ENCODE measurements at places on chromosomes 3 and 15.

DNA sequence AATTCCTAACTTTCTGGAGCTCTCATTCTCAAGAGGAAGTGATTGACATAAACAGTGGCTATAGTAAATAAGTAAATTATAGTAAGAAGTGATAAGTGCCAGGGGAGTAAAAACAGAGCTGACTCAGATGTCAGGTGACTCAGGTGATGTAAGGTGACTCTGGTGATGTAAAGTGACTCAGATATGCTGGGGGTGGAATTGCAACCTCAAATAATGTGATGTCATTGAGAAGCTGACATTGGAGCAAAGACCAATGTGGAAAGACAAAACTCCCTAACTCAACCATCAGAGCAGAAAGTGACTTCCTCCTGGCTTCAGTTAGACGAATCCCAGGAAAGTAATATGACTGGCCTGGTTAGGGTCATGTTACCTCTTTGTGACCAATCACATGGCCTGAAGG, 144.2 kb upstream of the SNTN start:
- peaks cover 33% of the 10 kb centered on the region for H3K4me1 ChIP-seq
- H3K27me3 ChIP-seq = no peaks in the 10 kb centered on the region
- no peaks in the 10 kb centered on the region for H3K36me3 ChIP-seq
- no peak for DNase-seq
- no peak overlapping the region for H3K27ac ChIP-seq
- H3K4me3 ChIP-seq = no peak overlapping the region

DNA sequence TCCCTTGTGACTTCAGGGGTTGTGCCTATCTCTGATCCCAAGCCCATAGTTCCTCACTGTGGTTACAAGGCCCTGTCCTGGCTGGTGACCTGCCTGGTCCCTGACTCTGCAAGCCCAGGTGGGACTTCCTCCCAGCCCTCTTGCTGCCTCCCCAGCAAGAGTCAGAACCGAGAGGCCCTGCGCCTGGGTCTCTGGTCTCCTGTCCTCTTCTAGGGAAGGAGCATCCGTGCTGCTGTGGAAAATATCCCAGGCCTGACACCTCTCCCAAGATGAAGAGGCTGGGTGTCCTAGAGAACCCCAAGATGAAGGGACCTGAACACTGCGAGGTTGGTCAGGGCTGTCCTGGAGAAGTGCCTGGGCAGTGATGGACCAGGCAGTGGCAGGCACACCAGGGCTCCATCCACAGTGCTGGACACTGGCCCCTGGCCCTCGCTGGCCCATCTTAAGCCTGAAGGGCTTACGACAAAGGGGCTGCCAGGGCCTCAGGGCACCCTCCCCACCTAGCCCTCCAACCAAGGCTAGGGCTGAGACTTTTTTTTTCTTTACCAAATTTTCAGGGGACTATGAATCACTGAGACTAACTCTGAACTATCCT, 32.7 kb downstream of the PTH1R start:
- no peak for DNase-seq
- no peaks in the 10 kb centered on the region for H3K36me3 ChIP-seq
- no peaks in the 10 kb centered on the region for H3K27me3 ChIP-seq

GRCh38 chr3:41075975-41076374, 123.3 kb upstream of the CTNNB1 start:
- no peak for DNase-seq
- H3K4me1 ChIP-seq = peaks cover 45% of the 10 kb centered on the region
- no peaks in the 10 kb centered on the region for H3K36me3 ChIP-seq
- H3K27me3 ChIP-seq = no peaks in the 10 kb centered on the region
- H3K4me3 ChIP-seq = no peak overlapping the region

DNA sequence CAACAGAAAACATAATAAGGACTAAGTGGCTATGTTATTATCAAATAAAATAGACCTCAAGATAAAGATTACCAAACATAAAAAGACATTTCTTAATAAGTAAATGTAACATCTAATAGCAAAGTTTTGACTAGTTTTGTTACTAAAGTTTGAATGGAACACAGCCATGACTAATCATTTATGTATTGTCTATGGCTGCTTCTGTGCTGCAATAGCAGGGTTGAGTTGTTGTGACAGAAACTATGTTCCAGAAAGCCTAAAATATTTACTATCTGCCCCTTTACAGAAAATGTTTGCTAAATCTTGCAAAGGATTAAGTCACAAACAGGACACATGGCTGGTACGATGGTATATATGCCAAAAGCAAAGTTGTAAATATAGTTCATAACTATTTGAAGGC, 37.9 kb upstream of the MYH15 start:
- no peak for DNase-seq
- H3K4me1 ChIP-seq = no peaks in the 10 kb centered on the region
- no peak overlapping the region for H3K4me3 ChIP-seq
- no peaks in the 10 kb centered on the region for H3K27me3 ChIP-seq
- H3K36me3 ChIP-seq = peaks cover 28% of the 10 kb centered on the region

GRCh38 chr3:135844386-135844785, 121.1 kb upstream of the PPP2R3A start:
- H3K27me3 ChIP-seq = no peaks in the 10 kb centered on the region
- H3K4me3 ChIP-seq = no peak overlapping the region
- H3K27ac ChIP-seq = no peak overlapping the region
- H3K36me3 ChIP-seq = peaks cover 6% of the 10 kb centered on the region
- no peak for DNase-seq

Measured in WTC11 (cell line).